ENCODE measurements at places on chromosomes 12 and 14. TPM values are rescaled to one million over a fixed set of nuclear protein-coding genes. Genes with fewer than 3 reads are reported as not detected.

KRT85 gene
- not detected for total RNA-seq

DNA sequence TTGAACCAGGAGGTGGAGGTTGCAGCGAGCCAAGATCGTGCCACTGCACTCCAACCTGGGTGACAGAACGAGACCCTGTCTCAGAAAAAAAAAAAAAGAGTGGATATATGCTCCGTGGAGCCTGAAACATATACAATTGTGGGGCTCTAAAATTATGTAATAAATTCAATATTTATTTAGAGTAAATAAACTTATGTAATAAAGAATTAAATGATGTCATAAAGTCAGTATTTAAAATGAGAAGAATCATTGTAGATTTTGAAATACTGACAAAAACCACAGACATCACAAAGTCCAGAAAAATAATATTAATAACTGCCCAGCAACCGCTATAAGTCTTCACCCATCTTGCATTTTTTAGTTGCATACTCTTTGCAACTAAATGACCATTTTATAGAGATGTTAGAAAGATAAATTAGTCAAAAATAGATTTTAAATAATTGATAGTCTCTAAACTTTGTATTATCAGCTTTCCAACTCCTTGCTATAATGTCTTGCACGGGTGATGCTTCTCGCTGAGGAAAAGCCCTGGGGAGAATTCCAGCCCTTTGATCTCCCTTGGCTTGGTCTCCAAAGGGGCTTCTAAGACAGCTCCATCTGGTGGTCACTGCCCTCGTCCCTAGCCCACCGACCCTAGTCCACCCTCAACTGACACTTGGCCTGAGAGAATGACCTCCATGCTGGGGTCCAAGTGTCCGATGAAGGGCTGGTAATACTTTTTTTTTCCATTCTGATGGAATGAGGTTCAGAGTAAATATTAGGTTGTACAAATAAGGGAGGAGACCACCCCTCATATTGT lies 7.9 kb upstream of the TMBIM6 start:
- DNase-seq, result no peak

DNA sequence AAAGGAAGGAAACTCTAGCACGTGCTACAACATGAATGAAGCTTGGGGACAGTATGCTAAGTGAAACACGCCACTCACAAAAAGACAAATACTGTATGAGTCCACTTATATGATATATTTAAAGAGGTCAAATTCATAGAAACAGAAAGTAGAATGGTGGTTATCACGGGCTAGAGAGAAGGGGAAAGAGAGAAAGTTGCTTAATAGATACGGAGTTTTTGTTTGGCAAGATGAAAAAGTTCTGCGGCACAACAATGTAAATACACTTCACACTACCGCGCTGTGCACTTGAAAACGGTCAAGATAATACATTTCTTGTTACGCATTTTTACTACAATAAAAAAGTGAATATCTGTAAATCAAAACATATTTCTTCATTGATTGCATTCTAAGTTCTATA lies 37.3 kb downstream of the FBLN5 start:
- DNase-seq, result no peak

- peak; percentile 12 for DNase-seq
Observed at GRCh38 chr12:53326460-53327185, 5.2 kb upstream of the AAAS start.

GTF2A1 gene
- 69.8 TPM for total RNA-seq

GRCh38 chr12:118356809-118357256 lies 15.9 kb downstream of the TAOK3 start:
- DNase-seq, result peak; percentile 10

EID3 gene
- 5.5 TPM for total RNA-seq

DNA sequence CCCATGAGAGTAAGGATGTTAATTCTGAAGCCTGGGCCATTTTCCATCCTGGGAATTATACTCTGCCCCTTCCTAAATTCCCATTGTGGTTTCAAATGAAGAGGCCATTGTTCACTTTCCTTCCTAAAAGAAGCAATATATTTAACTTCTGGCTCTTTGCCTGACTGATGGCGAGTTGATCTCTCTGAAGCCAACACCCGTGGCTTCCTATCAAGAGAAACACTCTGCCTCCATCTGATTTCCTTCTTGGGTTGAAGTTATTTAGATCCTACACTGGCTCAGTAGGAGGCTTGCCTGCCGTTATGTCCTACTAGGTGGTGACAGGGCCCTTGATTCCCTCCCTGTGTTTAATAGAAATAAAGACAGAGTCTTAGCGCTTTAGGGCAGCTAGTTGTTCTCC lies 97.4 kb downstream of the PRKCH start:
- no peak for DNase-seq

- DNase-seq, result no peak
Observed at GRCh38 chr14:90924621-90925340, 108.6 kb upstream of the TTC7B start.

DNA sequence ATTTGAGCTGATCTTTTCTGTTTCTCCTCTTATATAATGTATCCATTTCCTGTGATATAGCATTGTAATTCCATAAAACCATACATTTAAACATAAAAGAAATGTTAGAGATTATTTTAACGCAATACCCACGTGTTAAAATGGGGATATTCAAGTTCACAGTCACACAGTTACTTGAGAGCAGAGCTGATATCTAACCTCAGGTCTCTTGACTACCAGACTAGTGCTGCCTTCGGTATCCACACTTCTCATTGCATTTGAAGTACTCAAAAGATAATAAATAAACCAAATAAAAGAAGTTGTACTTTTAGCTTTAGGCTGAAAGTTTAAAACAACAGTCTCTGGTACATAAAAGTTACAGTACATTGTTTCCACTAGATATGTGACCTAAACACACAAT lies 2.9 kb downstream of the CLECL1 start:
- peak; percentile 74 for DNase-seq

GRCh38 chr12:123485756-123486155 lies 27.8 kb downstream of the SNRNP35 start:
- DNase-seq, result no peak

FOXG1 gene
- total RNA-seq, result not detected

DNA sequence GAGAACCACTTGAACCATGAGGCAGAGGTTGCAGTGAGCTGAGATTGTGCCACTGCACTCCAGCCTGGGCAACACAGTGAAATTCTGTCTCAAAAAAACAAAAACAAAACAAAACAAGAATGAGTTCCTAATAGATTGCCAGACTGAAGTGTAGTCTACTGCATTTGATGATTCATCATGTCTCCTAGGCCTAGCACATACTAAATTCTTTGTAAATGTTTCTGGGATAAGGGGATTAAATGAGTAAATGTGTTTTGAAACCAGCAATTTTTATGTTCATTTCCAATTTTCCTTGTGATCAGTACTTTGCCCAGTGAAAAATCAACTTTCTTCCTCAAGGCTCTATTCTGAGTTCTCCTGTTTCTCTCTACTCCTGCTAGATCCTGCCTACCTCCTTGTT lies 2.9 kb upstream of the DYRK2 start:
- DNase-seq, result no peak

- no peak for DNase-seq
Observed at GRCh38 chr14:75053396-75054291, 2.4 kb upstream of the MLH3 start.

CCDC63 gene
- not detected for total RNA-seq

C12orf60 gene
- 3.4 TPM for total RNA-seq

DNA sequence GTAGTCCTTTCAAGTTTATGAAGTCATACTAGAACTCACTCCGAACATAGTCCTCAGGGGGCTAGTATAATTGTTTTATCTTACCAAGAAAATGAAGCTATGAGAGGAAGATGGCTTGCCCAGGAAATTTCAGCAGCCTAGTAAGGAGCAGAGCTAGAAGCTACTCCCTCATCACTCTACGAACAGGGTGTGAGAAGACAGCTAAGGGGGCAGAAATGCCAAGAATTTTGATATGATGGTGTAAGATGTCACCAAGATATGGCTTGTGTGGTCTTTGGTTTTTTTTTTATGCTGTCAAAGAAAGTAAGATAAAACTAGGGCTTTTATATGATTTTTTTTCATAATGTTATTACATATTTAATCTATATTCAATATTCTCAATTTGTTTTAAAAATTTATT lies 47.6 kb downstream of the PRICKLE1 start:
- no peak for DNase-seq

All from OCI-LY7 (cell line).